ENCODE measurements at places on chromosomes 16 and 17.

- no peak for DNase-seq
Measured at GRCh38 chr16:84055366-84055765, 12.8 kb upstream of the SLC38A8 start.

GRCh38 chr16:25796239-25796638, 104.5 kb downstream of the HS3ST4 start:
- DNase-seq: no peak

DNA sequence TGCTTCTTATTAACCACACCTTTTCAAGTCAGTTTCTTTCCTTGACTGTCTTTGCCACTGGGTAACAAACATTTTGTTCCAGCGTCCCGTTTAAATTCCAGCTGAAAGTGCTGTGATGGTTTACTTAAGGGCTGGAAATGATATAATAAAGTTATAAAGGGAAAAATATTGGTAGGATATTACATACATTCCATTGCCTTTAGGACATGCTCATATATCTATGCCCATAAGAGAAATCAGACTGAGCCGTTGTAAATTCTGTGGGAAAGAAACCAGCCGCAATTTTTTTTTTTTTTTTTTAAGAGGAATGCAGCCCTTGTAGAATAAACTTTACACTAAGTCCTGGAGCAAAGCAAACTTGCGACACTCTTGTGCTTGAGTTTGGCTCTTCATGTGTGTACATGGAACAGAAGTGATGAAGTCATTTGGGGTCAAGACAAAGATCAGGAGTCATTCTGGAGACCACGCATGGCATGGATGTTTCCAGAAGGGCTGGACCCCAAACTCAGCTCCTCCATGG, 210.9 kb downstream of the XYLT1 start:
- DNase-seq: no peak

DNA sequence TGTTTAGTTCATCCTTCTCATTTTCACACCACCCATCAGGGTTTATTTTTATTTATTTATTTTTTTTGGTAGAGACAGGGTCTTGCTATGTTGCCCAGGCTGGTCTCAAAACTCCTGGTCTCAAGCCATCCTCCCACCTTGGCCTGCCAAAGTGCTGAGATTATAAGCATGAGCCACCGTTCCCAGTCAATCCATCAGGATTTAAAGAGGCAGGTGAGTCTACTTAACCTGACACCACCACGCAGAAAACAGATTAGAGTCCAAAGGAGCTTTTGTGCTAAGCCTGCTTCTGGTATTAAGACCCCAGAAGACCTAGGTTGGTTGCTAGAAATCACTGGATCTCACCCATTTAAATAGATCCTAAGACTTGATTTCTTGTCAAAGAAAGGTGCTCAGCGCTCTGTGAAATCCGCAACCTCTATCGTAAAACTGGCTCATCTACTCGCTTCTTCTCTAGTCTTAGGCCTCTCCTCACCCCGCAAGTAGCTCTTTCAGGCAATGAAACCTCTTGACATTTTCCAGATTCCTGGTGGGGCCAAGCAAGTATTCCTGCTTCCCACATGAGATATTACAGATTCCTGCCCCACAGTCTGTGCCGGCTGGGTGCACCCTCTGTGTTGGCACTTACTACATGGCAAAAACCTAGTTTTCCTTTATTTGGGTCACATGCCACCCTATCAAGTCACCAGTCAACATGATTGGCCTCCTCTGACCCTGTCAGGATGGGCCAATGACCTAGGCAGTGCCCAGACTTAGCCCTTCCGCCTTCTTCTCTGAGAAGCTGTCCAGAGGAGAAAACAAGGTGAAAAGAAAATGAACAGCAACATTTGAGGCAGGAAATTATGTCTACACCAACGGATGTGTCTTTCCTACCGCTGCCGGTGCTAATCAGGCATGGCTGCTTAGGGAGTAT, 9.0 kb downstream of the PITPNA start:
- DNase-seq: no peak

- DNase-seq: no peak
Measured at GRCh38 chr16:65975049-65975708, 391.3 kb upstream of the CDH5 start.

GRCh38 chr16:59635674-59636073, 901.6 kb upstream of the GOT2 start:
- no peak for DNase-seq

DNA sequence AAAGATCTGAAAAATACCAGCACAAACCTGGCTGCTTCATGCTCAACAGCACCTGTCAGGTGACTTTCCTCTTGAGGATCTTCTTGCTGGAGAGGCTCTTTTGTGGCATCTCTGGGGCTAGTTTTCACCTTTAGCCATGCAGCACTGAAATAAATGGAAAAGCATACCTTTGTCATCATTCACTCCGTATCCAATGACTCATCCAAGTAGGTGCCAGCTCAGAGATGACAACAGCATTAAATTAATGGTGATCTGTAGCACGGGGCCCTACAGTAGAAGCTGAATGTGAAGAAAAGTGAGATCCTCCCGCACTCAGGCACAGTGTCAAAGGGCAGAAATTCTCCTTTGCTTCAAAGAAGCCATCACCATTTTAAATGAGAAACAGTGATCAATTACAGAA, 32.2 kb downstream of the KIAA0753 start:
- no peak for DNase-seq

GRCh38 chr16:23509441-23509754, 896 bp downstream of the GGA2 start:
- DNase-seq: no peak

GRCh38 chr16:85988723-85989313, 89.9 kb downstream of the IRF8 start:
- no peak for DNase-seq

DNA sequence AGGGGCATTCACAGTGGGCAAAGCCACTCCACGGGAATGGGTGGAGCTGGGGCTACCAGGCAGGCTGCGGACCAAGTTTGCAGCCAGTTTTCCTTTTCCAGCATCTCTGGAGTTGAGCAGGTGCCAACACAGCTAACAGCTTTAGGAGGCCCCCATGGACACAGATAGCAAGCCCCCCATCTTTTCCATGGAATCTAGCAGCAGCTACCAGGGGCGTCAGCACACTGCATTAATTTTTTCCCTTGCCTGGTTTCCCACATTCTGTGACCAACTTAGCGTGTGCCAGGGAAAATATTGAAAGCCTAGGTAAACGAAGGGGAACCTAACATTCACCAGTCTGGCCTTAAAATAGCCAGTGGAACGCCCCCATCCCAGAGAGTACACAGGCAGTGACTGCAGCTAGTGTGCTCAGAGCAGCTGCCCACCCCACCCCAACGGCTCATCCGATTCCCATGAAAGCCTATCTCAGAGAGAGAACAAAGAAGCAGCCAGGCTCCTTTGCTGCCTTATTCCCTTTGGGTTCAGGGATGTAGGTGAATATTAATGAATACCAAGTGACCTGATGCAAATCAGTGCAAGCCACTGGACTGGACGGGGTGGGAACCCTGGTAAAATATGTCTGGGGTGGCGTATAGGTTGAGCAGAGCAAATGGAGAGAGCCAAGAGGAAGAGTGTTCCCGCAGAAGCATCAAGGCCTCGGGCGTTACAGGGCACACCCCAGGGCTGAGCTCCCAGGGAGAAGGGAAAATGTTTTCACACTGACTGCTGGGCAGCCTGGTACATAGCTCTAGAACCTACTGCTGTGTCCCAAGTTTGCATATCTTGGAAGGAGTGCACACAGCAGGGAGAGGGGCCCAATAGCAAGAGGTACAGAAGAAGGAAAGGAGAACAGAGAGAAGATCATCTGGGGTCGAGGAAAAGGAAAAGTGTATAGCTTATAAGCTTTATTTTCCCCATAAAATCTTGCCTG, 73.9 kb upstream of the SOX9 start:
- DNase-seq: no peak

GRCh38 chr16:79754501-79754900, 154.0 kb upstream of the MAF start:
- no peak for DNase-seq

DNA sequence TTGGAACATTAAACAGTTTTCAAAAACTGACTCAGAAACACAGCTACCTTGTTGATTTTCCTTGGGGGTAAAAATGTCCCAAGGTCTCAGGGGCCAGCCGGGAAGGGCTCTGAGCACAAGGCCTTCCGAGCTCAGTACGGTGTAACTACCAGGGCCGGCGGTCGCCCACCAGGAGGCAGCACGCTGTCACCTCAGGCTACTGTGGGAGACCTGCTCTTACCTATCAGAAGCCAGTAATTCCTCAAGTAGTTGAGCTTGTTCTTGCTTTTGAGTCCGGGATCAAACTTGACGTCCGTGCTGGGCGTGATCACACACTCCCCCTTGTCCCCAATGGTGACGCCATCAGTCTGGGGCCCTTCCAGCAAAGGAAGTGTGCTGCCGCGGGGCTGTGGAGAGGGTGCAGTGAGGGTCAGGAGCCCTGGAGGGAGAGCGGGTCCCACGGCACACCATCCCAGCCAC, 43.4 kb upstream of the ICAM2 start:
- DNase-seq: no peak

DNA sequence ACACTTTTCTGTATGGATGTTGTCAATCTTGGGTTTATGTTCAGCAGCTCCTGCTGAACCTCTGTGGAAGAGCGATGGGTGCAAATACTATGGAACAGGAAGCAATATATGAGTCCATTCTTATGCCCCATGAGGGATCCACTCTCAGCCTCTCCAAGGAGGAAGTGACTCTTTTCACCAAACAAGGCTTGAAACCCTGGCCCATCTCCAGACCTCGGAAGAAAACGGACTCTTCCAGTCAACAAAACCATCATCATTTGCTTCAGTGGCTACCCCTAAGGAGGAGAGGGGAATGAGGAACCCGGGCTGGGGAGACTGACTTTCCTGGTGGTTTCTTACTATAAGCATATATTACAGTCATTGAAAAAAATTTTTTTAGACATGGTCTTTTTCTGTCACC, 206.2 kb downstream of the AXIN2 start:
- no peak for DNase-seq

DNA sequence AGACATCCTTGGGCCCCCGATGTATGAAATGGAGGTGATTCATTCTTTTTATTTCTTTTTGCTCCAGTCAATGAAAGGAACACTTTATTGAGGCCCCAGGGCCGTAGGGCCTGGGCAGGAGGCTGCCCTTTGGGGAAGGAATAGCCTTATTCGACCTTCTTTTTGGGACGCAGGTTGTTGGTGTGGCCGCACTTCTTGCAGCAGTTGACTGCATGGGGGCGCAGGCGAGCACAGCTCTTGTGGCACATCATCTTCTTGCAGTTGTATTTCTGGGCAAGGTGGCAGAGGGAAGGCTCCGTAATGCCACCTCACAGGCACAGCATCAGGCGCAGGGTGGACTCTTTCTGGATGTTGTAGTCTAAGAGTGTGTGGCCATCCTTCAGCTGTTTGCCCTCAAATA, 50.9 kb downstream of the SIAH1 start:
- no peak for DNase-seq

DNA sequence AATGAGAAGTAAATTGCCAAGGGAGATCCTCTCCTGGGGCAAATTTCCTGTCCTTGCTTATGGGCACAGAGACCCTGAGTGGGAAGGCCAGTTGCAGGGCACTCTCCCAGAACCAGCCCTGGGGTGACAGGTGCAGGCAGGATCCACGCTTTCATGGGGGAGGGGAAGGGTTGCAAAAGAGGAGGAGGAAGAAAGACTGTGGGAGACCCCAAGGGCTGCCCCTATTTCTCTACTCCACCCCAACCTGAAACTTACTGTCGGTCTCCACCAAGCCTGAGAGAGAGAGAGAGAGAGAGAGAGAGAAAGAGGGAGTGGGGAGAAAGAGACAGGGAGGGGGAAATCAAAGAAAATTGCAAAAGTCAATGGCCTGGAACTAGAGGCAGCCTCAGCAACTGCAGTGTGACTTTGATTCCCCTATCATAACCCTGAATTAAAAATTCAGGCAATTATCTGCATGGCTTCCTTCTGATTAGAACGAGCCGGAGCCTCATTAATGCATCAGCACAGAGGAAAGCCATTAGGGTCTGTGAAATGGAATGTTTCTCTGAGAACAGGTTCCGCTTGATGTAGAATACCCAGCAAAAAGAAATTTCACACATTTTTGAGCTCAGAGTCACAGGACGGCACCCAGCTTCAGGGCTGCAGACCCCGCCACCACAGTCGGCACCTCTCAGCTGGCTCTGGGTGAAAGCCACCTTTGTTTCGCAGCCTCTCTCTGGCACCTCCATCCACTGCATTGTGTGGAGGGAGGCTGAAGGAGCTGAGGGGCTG, 45.1 kb upstream of the HNF1B start:
- no peak for DNase-seq

DNA sequence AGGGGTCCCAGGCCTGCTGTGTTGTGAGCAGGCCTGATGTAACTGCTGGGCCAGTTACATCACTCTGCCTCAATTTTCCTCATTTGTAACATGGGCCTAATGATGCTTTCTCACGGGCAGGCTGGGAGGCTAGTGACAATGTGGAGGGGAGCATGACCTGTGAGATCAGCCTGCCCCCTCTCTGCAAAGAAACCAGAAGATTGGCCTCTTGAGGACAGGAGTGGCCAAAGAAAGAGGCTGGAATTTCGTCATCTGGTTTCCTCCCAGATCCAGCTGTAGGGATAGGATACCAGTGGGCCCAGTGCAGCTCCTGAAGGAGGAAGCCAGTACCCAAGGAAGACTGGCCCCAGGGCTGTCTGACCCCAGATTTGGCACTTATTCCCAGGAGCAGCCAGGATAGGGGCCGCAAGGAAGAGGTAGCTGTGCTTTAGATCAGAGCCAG, 615 bp upstream of the SREBF1 start:
- DNase-seq: no peak

Measured in T-helper 2 cell (primary cell).